ENCODE measurements at places on chromosomes 1 and 21. TPM values are rescaled to one million over a fixed set of nuclear protein-coding genes. Genes with fewer than 3 reads are reported as not detected.

The PIK3R3 gene
- 5.8 TPM for total RNA-seq

The SERTAD4 gene
- total RNA-seq: 1.3 TPM

The RHBG gene
- not detected for total RNA-seq

The KCNJ6 gene
- total RNA-seq: not detected

The LRRC39 gene
- total RNA-seq: 0.30 TPM

The LRRC71 gene
- total RNA-seq: 0.32 TPM

The OR2G6 gene
- total RNA-seq: not detected

The BMP8A gene
- 0.32 TPM for total RNA-seq

The CD2 gene
- not detected for total RNA-seq

The OPRD1 gene
- not detected for total RNA-seq

The FCGR2B gene
- under 0.01 TPM for total RNA-seq

The CLCA4 gene
- total RNA-seq: not detected

The CDC20 gene
- 62.0 TPM for total RNA-seq

The TESK2 gene
- total RNA-seq: 1.1 TPM

The COL11A1 gene
- 2.3 TPM for total RNA-seq

The EDN2 gene
- not detected for total RNA-seq

The CRNN gene
- total RNA-seq: not detected

The BRDT gene
- not detected for total RNA-seq

The FAM76A gene
- total RNA-seq: 15.2 TPM

The KRTAP12-2 gene
- not detected for total RNA-seq

The FTCD gene
- total RNA-seq: not detected

The CYP4X1 gene
- 0.32 TPM for total RNA-seq

The LRRC3 gene
- 0.61 TPM for total RNA-seq

The C1orf146 gene
- total RNA-seq: not detected

The LCE1E gene
- total RNA-seq: not detected

The CGN gene
- total RNA-seq: 0.30 TPM

The APOBEC4 gene
- not detected for total RNA-seq

The CRP gene
- total RNA-seq: 0.32 TPM

The APCS gene
- total RNA-seq: not detected

The ERICH3 gene
- total RNA-seq: not detected

The LCE1D gene
- not detected for total RNA-seq

The C21orf58 gene
- 6.4 TPM for total RNA-seq

The RSPO1 gene
- not detected for total RNA-seq

The NCAM2 gene
- total RNA-seq: 0.97 TPM

The DISC1 gene
- 7.8 TPM for total RNA-seq

The KIF14 gene
- 8.8 TPM for total RNA-seq

The OLFML3 gene
- total RNA-seq: 1.3 TPM

The SPRR2F gene
- not detected for total RNA-seq

The CLCA2 gene
- under 0.01 TPM for total RNA-seq

The COL8A2 gene
- under 0.01 TPM for total RNA-seq

The TOMM40L gene
- 15.9 TPM for total RNA-seq

The S100A14 gene
- not detected for total RNA-seq

The RHOU gene
- 0.46 TPM for total RNA-seq

The SMPDL3B gene
- total RNA-seq: 0.15 TPM

Data from epithelial cell of umbilical artery (primary cell).